ENCODE measurements at places on chromosomes 2 and 18.

DNA sequence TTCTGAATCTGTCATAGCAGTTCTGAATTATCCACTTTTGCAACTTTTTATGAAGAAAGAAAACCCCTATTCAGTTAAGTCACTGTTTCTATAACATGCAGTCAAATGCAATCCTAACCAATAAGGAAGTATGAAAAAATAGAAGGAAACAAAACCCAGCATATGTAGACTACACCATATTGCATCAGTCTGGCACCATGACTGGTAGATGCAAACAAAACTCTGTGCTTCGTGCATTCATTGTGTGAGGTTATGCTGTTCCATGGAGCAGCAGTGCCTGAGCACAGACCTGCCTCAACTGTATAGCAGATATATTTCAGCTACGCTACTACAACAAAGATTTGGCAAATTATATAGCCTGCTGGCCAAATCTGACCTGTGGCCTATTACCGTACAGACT is 325.5 kb downstream of the LRP1B start:
- DNase-seq: no peak

- no peak for DNase-seq
Measured at GRCh38 chr2:216350214-216350791, 22.0 kb downstream of the MARCHF4 start.

GRCh38 chr2:10520154-10520553 is 72.0 kb upstream of the ODC1 start:
- DNase-seq: no peak

DNA sequence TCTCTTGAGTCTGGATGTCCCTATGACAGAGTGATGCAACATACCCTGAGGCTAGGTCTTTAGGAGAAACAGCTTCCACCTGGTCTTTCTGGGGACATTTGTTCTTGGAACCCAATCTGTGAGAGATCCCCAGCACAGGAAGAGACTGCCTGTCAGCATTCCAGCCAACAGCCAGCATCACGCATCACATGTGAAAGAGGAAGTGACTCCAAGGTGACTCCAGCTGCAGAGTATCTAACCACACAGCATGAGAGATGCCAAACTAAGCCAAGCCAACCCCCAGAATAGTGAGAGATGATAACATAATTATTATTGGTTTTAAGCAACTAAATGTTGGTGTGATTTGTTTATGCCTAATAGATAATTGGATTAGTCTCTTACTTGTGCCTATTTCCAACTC is 35.7 kb downstream of the C18orf63 start:
- DNase-seq: no peak

GRCh38 chr2:238336793-238337444 is 16.6 kb downstream of the TRAF3IP1 start:
- DNase-seq: no peak

GRCh38 chr2:122562775-122563174 is 807.3 kb downstream of the TSN start:
- DNase-seq: no peak

DNA sequence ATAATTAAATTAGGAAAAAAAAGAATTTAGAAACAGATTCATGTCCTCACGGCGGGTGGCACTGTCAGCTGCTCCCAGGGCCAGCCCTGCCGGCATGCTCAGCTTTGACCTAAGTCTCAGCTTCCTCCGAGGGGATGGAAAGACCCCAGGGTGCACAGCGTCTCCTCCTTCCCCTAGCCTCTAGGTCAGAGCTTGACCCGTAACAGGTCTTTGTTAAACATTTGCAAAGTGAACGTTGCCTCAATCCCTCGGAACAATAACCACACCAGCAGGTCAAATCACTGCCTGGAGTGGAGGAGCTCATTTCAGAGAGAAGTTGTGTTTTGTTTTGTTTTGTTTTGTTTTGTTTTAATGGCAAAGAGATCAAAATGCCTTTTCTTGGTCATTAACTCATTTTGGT is 171.3 kb downstream of the TMEM18 start:
- DNase-seq: no peak

- peak; percentile 7 for DNase-seq
Measured at GRCh38 chr2:193326296-193326695, 1131.6 kb upstream of the TMEFF2 start.

DNA sequence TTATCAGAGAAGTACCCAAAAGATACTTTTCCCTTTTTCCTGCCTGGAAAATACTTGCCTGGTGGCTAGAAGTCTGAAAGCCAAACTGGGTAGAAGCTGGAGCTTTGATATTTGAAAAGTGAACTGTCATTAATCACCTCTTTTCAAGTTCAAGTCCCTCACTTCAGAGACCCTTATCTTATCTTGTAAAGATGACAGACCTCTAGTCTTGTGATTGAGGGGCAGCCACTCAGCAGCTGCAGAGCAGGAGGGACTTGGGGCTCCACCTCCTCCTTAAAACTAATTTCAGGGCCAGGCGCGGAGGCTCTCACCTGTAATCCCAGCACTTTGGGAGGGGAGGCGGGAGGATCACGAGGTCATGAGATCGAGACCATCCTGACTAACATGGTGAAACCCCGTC is 64.2 kb upstream of the CDCA7 start:
- DNase-seq: no peak

GRCh38 chr2:119207447-119207846 is 16.2 kb upstream of the STEAP3 start:
- no peak for DNase-seq

DNA sequence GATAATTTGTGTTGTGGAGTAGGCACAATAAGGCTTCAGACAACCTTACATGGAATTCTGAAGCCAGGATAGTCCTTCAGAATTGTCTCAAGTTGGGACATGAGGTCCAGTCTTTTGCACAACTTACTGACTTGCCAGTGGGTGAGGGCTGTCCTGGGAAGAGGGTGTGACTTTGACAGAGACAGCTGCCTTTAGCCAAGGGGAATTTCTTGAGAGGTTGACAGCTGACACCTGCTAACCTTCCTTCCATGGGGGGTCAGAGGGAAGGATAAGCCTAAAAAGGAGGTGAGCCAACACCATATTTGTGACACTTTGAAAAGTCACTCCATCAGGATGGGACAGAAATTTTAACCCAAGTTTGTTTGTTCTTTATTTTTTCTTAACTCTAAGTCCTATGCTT is 907.8 kb upstream of the CRIM1 start:
- DNase-seq: no peak

DNA sequence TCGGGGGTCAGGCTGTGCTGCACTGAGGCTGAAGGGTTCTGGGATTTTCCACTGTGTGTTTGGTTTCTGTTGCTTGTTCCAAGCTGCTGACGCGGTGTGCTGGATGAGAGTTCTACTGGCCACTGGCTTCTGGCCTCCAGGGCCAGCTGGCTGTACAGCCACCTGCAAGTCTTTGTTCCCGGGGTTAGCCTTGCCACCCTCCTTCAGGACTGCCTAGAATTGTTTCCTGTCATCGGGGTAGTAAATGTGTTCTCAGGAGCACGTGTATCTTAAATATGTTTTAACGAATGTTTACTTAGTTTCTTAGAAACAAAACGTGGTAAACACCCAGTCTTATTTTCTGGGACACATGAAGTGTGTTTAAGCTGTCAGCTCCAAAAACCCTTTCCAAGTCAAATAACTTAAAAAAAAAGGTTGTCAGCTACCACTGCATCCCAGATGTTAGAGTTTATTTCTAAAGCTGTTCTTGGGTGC is 231.2 kb downstream of the AGAP1 start:
- no peak for DNase-seq

- DNase-seq: no peak
Measured at GRCh38 chr2:165182029-165182428, 21.8 kb downstream of the SCN3A start.

DNA sequence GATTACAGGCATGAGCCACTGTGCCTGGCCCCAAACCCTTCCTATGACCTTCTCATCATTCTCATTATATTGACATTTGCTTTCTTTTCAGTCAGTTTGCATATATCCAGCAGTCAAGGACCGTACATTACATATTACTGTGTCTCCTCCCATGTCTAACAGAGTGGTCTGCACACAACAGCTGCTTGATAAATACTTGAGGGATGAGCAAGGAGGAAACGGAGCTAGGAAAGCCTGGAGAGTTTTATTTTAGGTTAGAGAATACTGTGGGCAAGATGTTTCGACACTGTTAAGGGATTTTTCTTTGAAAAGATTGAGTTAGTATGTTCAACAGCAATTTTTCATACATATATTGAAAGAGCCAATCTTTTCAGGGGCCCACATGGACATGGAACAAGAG is 76.2 kb upstream of the CHRNA1 start:
- DNase-seq: peak; percentile 25

DNA sequence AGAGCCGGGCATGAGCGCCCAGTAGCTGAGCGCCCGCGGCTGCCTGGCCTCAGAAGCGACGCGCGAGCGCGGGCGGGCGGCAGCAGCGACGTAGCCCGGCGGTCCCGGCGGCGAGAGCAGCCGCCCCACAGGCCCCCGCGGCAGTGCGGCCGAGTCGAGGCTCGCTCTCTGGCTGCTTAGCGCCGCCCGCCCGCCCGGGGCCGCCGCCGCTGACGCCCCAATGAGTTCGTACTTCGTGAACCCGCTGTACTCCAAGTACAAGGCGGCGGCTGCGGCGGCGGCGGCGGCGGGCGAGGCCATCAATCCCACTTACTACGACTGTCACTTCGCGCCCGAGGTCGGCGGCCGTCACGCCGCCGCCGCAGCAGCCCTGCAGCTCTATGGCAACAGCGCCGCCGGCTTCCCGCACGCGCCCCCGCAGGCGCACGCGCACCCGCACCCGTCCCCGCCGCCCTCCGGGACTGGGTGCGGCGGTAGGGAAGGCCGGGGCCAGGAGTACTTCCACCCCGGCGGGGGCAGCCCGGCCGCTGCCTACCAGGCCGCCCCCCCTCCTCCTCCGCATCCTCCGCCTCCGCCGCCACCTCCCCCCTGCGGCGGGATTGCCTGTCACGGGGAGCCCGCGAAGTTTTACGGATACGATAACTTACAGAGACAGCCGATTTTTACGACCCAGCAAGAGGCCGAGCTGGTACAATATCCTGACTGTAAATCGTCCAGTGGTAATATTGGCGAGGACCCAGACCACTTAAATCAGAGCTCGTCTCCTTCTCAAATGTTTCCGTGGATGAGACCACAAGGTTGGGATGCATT is 847 bp downstream of the HOXD8 start:
- DNase-seq: no peak

GRCh38 chr18:7927119-7927518 is 360.0 kb downstream of the PTPRM start:
- no peak for DNase-seq

DNA sequence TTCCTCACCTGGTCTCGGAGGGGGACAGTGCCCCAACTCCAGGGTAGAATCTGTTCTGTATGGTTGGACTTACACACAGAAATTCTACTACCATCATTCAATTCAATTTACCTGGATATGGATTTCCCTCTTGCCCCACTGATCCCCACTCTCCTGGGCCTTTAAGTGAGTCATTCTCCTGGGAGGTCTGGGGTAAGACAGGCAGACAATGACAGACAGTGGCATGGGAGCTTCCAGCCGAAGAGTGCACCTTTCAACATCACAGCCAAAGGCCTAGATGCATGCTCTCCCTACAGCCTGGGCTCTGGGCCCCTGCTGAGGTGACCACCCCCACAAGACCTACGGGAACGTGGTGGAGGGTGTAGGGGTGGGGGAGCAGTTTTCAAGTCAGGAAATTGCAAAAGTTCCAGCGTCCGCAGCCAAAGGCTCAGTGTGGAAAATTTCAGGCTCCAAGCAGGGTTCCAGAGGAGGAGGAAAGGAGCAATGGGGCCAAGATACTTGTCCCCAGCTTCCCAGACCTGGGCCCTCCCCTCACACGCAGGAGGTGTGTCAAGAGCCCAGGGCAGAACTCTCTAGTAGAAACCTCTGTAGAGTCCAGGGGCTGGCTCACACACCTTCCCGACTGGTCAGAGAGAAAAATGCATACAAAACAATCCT is 296.4 kb downstream of the CYP26B1 start:
- DNase-seq: no peak

- DNase-seq: no peak
Measured at GRCh38 chr2:88811233-88811632, 119.8 kb downstream of the RPIA start.

GRCh38 chr2:88656690-88657089 is 29.4 kb upstream of the EIF2AK3 start:
- no peak for DNase-seq

DNA sequence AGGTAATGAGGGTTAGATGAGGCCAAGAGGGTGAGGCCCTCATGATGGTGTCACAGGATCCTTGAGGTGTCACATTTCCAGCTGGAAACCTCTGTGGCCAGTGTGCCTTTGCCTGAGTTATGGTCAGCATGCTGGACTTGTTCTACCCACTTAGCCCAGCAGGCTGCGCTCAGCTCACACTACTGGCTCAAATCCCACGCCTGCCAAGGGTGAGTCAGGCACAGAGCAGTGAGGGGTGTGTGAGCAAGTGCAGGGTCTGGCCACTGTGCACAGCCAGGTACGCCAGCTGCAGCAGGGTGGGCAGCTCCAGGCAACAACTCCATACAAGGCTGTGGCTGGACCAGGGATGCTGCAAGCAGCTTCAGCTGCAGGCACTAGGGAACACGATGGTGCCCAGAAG is 616.6 kb upstream of the FSHR start:
- no peak for DNase-seq

- DNase-seq: peak; percentile 46
Measured at GRCh38 chr18:36757081-36757480, 71.7 kb downstream of the TPGS2 start.

GRCh38 chr2:1674766-1675397 is 69.4 kb downstream of the PXDN start:
- no peak for DNase-seq

DNA sequence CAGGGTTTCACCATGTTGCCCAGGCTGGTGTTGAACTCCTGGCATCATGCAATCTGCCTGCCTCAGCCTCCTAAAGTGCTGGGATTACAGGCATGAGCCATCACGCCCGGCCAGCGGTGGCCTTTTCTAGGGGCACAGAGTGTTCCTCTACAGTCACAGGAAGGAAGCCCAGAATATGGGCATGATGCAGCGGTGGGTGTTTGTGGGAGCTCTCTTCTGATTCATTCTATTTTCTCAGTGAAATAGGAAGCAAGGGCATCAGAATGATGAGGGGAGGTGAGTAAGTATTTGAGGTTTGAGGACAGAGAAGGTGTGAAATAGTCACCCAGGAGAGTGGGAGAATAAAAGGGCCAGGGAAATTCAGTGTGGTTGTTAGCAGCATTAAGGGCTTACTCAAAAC is 70.3 kb upstream of the PSME4 start:
- DNase-seq: no peak

DNA sequence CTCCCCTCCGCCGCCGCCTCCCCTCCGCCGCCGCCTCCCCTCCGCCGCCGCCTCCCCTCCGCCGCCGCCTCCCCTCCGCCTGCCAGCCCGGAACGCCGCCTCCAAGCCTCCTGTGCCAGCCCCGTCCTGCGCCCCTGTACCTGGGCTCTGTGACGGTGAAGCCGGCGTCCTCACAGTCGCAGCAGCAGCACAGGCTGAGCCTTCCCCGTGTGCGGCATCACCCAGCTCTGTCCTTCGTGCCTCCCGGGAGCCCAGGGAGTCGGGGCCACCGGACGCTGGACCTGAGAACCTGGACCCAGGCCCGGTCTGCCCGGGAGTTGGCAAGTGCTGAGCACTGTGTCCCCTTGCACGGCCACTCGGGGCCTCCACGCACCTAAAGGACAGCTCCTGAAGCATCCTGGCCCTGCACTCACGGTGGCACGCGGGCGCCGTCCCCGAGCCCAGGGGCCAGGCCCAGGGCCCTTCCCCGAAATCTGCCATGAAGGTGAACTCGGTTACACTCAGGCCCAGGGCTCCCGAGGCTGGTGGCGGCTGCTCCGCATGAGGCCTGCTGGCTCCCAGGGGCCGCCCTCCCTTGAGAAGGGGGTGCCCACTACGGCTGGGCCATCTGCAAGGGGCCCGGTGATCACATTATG is 32.9 kb downstream of the RTP5 start:
- DNase-seq: no peak

- DNase-seq: no peak
Measured at GRCh38 chr2:162022290-162022945, 51.6 kb downstream of the DPP4 start.

Data from AG09309 (cell line).